ENCODE measurements at places on chromosomes 6 and 20. TPM values are rescaled to one million over a fixed set of nuclear protein-coding genes. Genes with fewer than 3 reads are reported as not detected.

The GNMT gene
- total RNA-seq, result 0.63 TPM

The C6orf15 gene
- total RNA-seq, result not detected

The HLA-DMB gene
- 6.9 TPM for total RNA-seq

The BMP7 gene
- 29.3 TPM for total RNA-seq

The ZNF311 gene
- 0.37 TPM for total RNA-seq

The C20orf96 gene
- 5.5 TPM for total RNA-seq

The TRERF1 gene
- total RNA-seq, result 1.2 TPM

The REV3L gene
- 24.7 TPM for total RNA-seq

The GSTA2 gene
- not detected for total RNA-seq

The PLAGL2 gene
- total RNA-seq, result 8.0 TPM

The CTAGE9 gene
- total RNA-seq, result not detected

Data from left cardiac atrium (tissue), 4 donors.